ENCODE measurements at places on chromosomes 13 and 19.
A peak's percentile ranks its signal among the peaks of the same experiment; 100 is the strongest.

DNA sequence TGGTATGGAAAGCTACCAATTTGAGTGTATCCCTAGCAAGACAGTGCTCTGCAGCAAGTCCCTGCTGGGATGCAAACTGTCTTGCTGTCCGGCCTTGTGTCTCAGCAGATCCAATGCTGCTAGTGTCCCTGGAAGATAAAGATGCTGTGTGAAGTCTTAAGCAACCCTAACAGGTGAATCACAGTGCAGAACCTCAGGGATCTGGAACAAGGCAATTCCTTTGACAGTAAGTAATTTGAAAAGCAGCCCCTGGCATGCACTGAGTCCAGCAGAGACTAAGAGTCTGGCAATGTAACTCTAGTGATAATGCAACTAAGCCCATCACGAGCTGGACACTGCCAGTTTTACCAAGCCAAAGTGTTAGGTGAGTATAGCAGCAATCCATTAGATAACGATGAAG lies 1.7 kb upstream of the UCHL3 start:
- no peak for DNase-seq

DNA sequence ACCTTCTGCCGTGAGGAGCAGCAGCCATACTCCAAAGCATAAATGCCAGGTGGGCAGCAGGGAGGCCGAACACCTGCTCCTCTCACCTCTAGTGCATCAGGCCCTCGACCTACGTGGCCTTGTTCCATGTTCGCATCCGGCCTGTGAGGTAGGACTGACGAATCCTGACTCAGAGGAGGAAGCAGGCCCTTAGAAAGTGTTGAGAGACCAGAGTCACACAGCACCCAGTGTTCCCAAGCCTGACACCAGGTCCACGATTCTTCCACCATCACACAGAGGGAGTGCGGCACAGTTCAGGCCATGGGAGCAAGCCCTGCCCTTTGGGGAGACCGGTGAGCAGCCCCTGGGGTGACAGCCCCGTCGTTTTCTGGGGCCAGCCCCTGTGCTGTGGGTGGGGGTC lies 14.7 kb downstream of the ATP12A start:
- DNase-seq, result no peak

DNA sequence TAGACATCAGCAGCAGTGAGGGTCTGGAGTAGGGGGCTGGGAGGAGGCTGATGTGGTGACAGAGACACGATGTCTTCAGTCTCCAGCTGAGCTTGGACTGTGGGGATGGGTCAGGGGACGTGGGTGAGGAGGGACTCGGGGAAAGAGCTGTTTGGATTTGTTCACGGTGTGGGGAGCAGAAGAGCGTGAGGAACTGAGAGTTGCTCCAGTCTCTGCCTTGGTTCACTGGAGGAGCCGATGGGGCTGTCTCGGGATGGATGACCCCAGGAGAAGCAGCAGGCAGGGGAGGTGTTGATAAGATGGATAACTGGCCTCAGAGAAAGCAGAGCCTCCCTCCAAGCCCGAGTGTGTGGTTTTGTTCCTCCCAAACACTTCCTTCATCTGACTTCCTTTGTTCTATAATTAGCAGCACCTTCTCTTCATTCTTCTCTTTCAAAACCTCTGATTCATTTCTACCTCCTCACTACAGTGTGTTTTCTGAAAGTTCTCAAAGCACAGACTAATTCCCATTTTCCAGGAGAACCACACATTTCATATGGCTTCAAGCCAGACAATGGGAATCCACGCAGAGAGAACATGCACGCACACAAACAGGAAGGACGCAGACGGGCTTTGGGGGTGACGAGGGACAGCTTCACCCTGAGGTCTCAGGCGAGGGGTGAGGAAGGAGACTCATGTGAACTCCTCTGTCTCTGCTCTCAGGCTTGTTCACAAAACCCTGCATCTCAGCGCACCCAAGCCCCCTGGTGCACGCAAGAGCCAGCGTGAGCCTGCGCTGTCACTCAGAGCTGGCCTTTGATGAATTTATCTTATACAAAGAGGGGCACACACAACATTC lies 18.6 kb downstream of the LAIR2 start:
- no peak for DNase-seq

GRCh38 chr19:405121-405965 lies 3.6 kb downstream of the C2CD4C start:
- no peak for DNase-seq

DNA sequence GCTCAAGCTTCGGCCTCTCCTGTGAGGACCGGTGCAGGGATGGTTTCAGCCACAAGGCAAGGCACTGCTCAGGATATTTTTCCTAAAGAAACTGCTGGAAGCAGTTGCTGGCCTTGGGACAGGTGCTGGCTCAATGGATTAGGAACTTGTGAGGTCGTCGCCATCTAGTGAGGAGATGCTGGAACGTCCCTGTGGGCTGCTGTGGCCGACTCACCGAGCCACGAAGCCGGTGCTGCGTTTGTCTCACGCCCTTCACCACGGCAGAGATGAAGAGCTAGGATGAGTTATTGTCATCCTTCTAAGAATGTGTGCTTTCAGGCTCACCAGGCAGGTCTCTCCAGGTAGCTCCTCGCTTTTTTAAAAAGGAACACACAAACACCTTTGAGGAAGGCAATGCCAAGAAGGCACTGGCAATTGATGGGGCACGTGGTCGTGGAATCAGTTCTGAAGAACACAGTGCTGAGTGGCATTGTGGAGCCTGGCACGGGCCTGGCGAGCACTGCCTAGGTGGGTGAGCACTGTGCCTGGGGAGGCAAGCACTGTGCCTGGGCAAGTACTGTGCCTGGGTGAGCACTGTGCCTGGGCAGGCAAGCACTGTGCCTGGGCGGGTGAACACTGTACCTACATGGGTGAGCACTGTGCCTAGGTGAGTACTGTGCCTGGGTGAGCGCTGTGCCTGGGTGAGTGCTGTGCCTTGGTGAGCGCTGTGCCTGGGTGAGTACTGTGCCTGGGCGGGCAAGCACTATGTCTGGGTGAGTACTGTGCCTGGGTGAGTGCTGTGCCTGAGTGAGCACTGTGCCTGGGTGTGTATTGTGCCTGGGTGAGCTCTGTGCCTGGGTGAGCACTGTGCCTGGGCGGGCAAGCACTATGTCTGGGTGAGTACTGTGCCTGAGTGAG lies 140.4 kb downstream of the TEX29 start:
- DNase-seq, result peak; percentile 75

- DNase-seq, result peak; percentile 57
Measured at GRCh38 chr13:98784666-98785065, 32.2 kb upstream of the SLC15A1 start.

DNA sequence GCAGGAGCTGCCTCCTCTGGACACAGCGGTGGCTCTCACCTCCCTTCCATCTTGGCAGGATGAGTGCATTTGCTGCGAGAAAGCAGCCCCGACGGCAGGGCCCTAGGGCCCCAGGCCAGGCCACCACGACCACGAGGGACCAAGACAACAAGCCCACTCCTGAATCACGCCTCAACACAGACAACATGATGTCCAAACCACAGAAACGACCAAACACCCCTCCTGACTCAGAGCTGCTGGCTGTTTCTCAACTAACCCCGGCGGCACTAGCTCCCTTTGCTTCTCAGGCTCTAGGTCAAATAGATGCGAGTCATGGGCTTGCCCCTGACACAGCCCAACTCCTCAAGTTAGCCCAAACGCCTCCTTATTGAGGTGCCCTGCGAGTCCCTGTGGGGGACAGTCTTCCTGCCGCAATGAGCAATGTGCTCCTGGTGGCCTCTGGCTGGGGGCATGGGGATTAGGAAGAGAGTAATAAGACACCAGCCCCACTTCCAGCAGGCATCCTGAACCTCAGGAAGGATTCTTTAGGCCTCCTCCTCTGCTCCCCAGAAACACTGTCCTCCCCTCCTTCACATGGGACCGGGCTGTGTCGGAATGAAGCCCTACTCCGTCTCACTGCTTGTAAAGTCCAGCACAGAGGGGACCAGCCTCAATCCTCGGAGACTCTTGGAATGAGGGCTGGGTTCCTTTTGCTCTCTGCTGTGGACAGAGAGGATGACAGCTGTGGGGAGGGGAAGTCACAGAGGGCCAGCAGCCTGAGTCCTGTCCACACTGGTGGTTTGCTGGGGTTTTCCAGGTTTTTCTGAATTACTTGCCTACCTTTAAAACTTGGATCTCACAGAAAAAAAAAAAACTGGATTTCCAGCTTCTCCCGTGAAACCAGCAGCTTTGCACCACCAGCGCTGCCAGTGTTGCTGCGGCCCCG lies 6.9 kb upstream of the ATF5 start:
- DNase-seq, result no peak

DNA sequence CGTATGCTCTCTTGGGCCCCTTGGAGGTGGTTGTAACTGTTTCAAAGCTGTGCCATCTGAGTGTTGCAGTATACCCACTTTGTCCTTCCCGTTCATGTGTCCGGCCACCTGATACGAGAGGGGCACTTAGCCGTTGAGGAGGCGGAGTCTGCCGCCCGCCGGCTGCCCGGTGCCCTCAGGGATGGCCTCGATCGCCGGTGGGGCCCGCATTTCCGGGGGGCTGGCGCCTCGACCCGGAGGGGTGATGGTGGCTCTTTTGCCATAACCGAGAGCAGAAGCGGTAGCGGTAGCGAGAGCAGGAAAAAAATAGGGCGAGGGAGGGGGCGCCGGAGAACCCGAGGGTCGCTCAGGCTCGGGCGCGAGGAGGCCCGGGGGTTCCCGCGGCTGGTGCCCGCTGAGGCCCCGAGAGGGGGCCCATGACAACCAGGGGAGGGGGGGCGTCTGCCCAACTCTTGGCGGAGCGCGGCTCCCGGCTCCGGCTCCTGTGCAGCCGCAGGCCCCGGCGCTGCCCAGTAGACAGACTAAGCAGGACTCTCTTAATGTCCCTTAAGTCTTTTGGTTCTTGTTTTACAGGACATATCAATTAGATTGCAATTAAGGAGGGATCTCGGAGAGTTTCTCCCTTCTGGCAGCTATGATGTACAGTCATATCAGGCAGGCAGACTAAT lies 342.7 kb upstream of the SGCG start:
- no peak for DNase-seq

DNA sequence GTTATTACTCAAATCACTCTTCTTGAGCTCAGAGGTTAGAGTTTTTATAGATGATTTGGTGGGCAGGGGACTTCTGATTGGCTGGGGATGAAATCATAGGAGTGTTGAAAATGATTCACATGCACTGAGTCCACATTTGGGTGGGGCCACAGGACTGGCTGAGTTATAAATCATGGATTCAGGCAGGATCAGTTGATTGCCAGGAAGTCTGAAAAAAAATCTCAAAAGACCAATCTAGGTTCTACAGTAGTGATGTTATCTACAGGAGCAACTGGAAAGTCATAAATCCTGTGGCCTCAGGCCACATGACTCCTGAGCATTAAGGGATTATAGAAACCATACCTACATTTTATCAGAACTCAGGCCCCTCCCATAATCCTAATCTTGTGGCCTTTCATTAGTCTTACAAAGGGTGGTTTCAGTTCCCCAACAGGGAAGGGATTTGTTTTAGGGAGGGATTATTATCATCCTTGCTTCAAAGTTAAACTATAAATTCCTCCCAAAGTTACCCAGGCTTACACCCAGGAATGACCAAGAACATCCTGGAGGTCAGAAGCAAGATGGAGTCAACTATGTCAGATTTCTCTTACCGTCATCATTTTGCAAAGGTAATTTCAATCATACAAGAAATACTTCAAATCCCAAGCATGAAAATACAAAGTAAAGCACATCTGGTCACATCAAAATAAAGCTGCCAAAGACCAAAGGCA lies 5.6 kb upstream of the CCDC70 start:
- peak; percentile 17 for DNase-seq

- no peak for DNase-seq
Measured at GRCh38 chr13:29561918-29562317, 33.6 kb downstream of the SLC7A1 start.

DNA sequence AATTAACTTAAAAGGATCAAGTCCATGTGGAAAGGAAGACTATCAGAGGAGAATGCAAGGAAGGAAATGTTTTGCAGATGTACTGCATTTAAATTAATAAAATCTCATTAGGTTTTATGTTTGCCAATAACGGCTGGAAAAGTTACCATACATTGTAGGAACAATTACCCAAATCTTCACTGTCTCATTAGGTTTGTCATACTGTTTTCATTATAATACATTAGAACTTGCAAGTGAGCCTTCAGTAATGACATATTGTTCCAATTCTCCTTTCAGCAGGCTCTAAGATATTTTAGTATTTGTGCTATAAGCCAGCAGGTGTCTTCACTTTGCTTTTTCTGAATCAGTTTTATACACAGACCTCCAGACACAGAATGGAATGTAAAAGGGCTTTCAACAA lies 661.6 kb upstream of the KLHL1 start:
- no peak for DNase-seq

- no peak for DNase-seq
Measured at GRCh38 chr19:12953799-12954611, 3.0 kb downstream of the GADD45GIP1 start.

DNA sequence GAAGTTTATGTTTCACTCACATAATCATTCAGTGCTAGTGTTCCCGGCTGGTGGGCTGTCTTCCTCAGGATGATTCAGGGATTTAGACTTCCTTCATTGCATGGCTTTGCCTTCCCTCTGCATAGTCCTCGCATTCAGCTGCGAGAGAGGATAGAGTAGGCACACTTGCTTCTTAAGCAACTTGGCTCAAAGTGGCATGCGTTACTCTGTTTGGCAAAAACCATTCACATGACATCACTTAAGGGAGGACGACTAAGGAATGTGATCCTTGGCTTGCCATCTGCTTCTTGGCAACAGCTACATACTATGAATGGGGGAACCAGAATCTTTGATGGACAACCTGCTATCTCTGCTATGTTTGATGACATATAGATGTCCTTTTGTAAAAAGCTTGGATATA lies 359.3 kb downstream of the TDRD3 start:
- no peak for DNase-seq

DNA sequence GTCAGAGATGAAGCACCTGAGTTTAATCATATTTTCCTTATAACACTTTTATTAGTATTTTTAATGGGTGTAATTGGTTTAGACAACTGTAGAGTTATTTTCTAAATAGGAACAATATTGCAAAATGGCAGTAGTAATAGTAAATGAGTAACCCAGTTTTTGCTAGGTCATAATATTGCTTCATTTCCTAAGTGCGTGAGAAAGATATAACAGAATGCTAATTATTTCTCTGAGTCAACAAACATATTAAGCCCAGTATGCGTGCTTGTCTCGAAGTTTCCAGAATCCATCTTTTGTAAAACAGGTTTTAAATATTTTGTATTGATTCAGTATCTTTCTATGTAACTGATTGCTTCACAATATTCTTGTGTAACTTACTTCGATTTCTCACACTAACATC lies 315.3 kb downstream of the MYO16 start:
- DNase-seq, result no peak

DNA sequence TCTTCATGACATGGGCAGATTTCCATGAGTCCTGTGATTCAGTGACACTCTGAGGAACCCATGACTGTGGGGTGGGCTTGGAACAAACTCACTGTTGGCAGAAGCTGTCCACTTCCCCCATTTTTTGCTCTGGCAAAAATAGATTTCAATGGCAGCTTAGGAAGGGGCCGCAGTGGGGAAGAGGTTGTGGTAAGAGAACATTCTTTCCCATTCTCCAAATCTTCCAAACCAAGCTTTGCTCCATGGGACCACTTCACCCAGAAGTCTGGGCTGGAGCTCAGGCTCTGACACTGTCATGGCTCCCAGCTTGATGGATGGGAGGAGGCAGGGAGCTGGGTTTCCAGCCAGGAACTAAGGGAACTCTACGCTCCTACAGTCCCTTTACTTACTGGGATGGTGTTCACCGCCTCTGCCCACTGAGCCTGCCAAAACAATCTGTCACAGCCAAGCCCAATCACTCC lies 24.9 kb upstream of the MEDAG start:
- DNase-seq, result no peak

- DNase-seq, result no peak
Measured at GRCh38 chr19:55601084-55601483, 996 bp downstream of the ZNF524 start.

Measured in HT-29 (cell line).